ENCODE measurements at places on chromosomes 11 and 22. TPM values are rescaled to one million over a fixed set of nuclear protein-coding genes. Genes with fewer than 3 reads are reported as not detected.

DNA sequence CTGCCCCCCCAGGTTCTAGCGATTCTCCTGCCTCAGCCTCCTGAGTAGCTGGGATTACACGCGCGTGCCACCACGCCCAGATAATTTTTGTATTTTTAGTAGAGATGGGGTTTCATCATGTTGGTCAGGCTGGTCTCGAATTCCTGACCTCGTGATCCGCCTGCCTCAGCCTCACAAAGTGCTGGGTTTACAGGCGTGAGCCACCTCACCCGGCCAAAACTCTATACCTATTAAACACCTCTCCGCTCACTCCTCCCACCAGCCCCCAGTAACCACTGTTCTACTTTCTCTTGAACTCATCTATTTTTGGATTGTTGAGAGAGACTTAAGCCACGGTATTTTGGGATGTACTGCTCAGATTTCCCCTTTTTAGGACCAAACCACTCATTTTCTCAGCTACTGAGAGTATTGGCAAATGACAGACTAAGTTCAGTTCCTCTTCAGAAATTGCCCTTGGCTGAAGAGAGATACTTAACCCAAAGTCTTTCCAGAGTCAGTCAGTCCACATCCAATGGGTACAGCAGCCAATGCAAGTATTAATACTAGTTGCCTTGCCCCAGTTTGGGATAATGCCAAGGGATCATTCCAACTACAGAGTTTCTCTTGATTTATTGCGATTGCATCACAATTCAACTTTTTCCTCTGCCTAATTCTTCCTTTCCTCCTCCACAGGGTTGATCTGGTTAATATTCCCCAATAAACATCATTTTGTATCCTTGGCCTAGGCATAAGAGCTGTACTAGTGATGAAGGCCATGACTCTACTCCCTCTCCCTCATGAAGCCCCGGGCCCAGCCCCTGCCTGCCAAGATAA lies 36.8 kb upstream of the CSTF3 start:
- DNase-seq, result no peak

- no peak for DNase-seq
Measured at GRCh38 chr22:38304526-38304925, 12.7 kb downstream of the CSNK1E start.

GRCh38 chr11:35365961-35366360 lies 53.4 kb downstream of the SLC1A2 start:
- no peak for DNase-seq

DNA sequence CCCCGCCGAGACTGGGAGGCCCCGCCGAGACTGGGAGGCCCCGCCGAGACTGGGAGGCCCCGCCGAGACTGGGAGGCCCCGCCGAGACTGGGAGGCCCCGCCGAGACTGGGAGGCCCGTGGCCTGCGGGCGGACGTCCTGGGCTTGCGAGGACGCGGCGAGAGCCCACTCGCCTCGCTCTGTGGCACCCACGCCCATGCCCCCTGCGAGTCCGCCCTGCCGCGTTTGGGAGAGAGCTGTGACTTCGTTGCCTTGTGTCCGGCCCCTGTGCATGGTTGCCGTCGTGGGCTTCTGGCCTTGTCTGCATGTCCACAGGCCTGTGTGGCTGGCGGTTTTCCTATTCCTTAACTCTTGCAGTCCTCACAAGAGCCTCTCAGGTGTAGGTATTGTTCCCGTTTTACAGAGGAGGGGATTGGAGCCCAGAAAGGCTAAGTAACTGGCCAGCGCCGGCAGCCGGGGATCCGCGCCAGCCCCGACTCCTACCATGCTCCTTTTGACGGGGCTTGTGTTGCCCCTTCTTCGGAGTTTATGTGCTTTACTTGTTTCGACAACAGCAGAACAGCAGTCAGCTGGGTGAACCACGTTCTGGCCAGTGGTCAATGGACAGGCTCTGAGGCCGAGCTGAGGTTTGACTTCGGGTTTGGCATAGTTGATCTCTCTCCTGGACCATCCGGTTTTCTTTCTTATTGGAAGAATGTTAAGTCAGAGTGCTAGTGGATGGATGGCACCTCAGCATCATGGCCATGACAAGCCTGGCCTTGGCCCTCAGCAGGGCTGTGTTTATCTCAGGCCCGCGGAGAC lies 741 bp downstream of the PHRF1 start:
- DNase-seq, result no peak

The SLC22A8 gene
- total RNA-seq, result not detected

All from cardiac muscle cell (in vitro differentiated cells and primary cell).